Stimulated activated naive CD8-positive, alpha-beta T cell treated with anti-CD3 and anti-CD28 coated beads, Interleukin-15, Interleukin-2, amounts not matched to agents 100 U/mL and 50 U/mL, for 24 hours (primary cell): ENCODE measurements at places on chromosomes 11 and 22.

GRCh38 chr22:24418786-24419474 is 8.5 kb upstream of the ADORA2A start:
- no peak for DNase-seq

GRCh38 chr11:114057605-114058004 is 1.9 kb upstream of the ZBTB16 start:
- no peak for DNase-seq

- DNase-seq: no peak
Observed at GRCh38 chr11:12631651-12632050, 42.6 kb upstream of the TEAD1 start.

DNA sequence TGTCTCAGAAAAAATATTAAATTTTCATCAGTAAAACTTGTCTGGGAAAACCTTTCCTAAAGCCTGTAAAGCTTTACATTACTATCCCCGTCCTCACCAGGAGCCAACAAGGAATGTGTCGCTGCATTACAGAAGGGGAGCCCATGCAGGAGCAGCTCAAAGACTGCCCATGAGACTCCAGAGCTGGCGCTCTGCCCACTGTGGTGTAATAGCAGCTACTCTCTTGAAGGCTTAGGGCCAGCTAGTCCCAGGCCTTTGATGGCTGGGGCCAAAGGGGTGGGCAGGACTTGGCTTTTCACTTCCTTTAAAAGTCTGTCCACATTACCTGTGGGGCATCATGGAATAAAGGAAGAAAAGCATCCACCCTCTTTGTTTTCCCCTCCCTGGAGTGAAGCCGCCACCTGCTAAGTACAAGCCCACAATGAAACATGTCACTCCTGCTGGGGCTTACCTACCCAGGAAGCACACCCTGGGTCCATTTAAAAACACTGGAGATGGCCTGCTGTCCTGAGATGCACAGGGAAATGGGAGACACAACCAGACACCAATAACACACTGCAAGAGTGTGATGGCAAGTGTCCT is 150.7 kb downstream of the ADAMTS15 start:
- no peak for DNase-seq

GRCh38 chr22:49536571-49537131 is 291.0 kb downstream of the BRD1 start:
- DNase-seq: no peak
